ENCODE measurements at places on chromosomes 12 and 14. TPM values are rescaled to one million over a fixed set of nuclear protein-coding genes. Genes with fewer than 3 reads are reported as not detected.

AICDA gene
- total RNA-seq, result not detected

- no peaks in the 10 kb centered on the region for H3K36me3 ChIP-seq
- peaks cover 2% of the 10 kb centered on the region for H3K27me3 ChIP-seq
- H3K4me1 ChIP-seq, result no peaks in the 10 kb centered on the region
- H3K27ac ChIP-seq, result no peak overlapping the region
- no peak for DNase-seq
- H3K4me3 ChIP-seq, result no peak overlapping the region
These were observed 311.5 kb upstream of the OR4E1 start for GRCh38 chr14:21985081-21985480.

- DNase-seq, result no peak
- H3K27ac ChIP-seq, result no peak overlapping the region
- no peaks in the 10 kb centered on the region for H3K36me3 ChIP-seq
- H3K4me1 ChIP-seq, result no peaks in the 10 kb centered on the region
- no peaks in the 10 kb centered on the region for H3K27me3 ChIP-seq
These were observed 114.4 kb downstream of the PRICKLE1 start for GRCh38 chr12:42475106-42475505.

- no peak overlapping the region for H3K27ac ChIP-seq
- H3K4me3 ChIP-seq, result no peak overlapping the region
- no peaks in the 10 kb centered on the region for H3K27me3 ChIP-seq
These were observed 32.9 kb downstream of the C14orf132 start for GRCh38 chr14:96072076-96072475.

GRCh38 chr12:27807063-27807703 is 27.1 kb upstream of the MANSC4 start:
- no peak overlapping the region for H3K4me3 ChIP-seq
- H3K27ac ChIP-seq, result no peak overlapping the region
- no peaks in the 10 kb centered on the region for H3K27me3 ChIP-seq
- no peaks in the 10 kb centered on the region for H3K36me3 ChIP-seq
- DNase-seq, result no peak

DNA sequence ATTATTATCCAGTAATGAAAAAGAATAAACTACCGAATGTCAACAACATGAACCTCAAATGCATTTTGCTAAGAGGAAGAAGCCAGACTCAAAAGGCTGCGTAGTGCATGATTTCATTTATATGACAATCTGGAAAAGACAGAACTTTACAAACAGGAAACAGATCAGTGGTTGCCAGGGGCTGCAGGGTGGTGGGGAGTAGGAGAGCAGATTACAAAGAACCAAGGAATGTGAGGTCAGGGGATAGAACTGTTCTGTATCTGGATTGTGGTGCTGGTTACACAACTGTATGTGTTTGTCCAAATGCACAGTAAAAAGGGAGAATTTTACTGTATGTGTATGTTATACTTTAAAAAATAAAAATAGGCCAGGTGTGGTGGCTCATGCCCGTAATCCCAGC is 89.7 kb upstream of the MYL2 start:
- DNase-seq, result no peak
- H3K36me3 ChIP-seq, result no peaks in the 10 kb centered on the region
- no peaks in the 10 kb centered on the region for H3K27me3 ChIP-seq
- no peak overlapping the region for H3K4me3 ChIP-seq
- no peaks in the 10 kb centered on the region for H3K4me1 ChIP-seq
